Glutamatergic neuron (in vitro differentiated cells): ENCODE measurements at places on chromosomes 13 and 19.

DNA sequence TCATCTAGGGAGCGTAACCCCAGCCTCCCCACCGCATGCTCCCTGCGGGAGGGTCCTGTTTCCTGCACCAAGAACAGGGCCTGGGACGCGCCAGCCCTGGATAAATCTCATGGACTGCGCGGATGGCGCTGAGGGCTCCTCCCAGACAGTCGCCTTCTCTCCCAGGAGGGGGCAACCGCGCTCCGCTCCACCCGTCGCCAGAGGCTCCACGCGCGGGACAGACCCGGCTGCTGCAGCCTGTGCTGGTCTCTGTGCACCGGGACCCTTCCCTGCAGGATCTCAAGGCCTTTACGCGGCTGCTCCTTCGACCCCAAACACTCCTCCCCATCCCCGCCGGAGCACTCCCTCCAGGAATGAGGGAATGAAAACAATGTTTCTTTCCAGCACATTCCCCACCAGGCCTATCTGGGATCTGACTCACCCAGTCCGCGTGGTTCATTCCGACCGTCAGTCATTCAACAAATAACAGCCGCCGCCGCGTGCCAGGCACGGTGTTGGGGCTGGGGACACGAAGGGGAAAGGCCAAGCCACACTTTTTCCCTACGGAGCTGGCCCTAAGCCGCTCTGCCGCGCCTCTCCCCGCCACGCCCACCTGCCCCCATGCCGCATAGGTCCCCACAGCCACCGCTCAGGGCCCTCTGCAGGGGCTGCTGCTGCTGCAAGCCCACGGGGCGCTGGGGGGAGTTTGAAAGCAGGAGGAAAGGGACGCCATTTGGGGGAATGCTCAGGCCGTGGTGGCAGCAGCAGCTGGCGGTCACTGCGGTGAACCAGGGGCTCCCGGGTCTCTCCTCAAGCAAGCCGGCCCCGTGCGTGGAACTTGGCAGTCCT is 6.0 kb downstream of the PNMA8B start:
- peak; percentile 71 for DNase-seq

- DNase-seq, result no peak
Observed at GRCh38 chr13:44413095-44413494, 39.5 kb downstream of the SERP2 start.

GRCh38 chr19:14475251-14476073 is at the start of gene PTGER1:
Gene PTGER1 (minus strand): TSS chr19:14475354. CDS start chr19:14474320, 1,034 bp downstream.
- DNase-seq, result peak; percentile 54

GRCh38 chr13:75544681-75545330 is 4.8 kb upstream of the UCHL3 start:
- DNase-seq, result no peak

DNA sequence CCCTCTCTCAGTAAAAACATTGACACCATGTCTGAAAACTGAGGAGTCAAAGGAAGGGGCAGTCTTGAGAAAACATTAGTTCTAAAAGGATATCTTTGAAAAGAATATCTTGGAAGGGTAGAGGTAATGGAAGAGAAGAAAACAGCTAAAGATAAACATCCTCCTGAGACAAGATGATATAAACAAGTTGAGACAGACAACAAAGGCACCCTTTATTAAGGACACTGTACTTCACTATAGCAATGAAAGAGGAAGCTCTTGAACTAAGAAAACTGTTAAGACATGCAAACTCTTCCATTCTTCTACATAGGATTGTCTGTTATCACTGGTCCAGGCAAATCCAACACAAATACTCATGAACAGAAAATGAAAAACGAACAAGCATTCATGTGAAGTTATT is 46.3 kb downstream of the MTMR6 start:
- DNase-seq, result no peak

DNA sequence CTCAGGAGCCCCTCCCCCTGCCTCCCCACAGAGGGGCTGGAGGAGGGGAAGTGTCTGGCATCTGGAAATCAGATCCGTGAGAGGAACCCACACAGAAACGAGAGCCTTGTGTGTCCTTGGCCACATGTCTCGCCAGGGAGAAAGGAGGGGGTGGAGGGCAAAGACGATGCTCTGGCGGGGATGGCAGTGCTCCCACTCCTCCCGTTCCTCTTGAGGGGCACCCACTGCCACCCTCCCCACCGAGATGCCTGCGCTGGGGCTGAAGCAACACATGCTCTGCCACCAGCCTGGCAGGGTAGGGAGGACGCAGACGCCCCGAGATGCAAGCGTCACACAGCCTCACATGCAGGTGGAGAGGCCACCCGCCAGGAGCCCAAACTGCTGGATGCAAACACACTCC is 2.8 kb downstream of the ADGRL1 start:
- peak; percentile 36 for DNase-seq

- peak; percentile 97 for DNase-seq
Observed at GRCh38 chr19:55598719-55599467, 424 bp downstream of the FIZ1 start.

DNA sequence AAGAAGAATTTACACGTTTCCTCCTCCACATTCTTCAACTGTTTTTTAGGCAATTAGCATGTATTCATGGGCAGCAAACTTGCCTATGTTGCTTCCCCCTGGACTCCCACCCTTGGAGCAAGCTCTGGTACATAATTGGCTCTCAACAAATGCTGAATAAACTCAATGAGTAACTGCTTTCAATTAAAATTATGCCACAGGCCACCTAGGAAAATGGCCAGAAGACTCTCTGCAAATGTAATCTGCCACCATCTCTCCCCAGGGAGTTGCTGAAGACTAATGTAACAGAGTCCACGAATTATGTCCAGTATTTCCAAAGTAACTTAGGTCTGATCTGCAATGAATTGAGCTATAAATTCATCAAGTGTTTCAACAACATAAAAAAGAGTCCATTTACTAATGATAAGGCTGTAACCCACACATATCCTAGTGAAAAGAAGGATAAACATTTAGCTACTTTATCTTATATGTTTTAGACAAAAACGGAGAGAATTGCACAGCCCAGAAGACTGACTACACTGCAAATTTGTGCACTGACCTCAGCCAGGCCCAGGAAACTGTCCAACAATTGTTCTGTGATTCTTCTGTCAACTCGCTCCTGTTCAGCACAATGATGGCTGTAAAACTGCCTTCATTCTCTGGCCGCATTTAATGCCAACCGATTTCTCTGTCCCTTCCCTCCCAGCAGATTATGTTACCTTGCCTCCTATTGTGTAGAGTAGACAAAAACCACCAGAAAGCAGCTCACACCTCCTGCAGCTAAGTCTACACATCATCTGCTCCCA is 808.6 kb upstream of the ARGLU1 start:
- DNase-seq, result no peak

GRCh38 chr13:51862957-51863356 is 1.2 kb downstream of the CCDC70 start:
- no peak for DNase-seq

DNA sequence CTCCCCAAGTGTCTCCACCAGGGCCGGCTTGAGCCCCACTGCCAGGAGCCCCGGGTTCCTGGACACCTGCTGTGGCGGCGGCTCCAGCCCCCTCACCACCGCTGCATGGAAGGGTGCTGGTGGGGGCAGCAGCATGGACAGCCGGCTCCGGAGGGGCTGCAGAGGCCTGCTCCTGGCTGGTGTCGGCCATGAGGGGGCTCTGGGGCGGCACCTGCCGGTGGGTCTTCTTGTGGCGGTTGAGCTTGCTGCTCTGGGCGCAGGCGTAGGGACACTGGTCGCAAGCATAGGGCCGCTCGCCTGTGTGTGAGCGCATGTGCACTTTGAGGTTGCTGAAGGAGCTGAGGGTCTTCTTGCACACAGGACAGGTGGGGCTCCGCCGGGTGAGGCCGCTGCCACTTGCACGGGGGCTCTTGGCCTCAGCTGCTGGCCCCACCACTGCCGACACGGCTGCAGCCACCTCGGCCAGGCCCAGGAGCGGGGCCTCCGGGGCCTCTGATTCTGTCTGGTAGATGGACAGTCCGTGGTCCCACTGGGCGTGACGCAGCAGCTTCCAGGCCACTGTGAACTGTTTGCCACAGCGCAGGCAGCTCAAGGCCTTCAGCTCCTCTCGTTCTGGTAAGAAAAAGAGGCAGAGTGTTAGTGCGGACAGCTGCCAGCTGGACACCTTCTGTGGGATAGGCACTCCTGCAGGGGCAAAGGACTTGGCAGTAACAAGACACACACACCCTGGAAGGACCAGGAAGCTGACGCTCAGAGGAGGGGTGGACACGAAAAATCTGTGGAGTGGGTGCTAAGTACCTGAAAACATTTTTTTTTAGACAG is 4.1 kb downstream of the ZNF296 start:
- no peak for DNase-seq

DNA sequence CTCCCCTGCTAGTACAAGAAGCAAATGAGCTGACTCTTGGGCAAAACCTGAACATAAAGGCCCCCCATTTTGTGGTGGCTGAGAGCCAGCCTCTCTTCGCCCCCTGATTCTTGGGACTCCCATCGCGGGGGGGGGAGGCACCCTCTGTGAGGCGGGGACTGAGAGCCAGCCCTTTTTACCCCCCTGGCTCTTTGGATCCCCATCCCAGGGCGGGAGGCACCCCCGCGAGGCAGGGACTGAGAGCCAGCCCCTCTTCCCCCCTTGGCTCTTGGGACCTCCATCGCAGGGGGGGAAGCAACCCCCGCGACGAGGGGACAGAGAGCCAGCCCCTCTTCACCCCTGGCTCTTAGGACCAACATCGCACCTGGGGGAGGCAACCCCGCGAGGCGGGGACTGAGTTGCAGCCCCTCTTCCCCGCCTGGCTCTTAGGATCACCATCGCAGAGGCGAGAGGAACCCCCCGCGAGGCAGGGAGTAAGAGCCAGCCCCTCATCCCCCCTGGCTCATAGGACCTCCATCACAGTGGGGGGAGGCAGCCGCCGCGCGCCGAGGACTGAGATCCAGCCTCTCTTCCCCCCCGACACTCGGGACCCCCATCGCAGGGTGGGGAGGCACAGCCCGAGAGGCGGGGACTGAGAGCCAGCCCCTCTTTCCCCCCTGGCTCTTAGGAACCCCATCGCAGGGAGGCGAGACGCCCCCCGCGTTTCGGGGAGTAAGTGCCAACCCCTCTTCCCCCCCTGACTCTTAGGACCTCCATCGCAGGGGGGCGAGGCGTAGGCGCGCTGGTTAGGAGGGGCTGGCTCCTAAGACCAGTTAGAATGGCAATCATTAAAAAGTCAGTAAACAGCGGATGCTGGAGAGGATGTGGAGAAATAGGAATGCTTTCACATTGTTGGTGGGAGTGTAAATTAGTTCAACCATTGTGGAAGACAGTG is 2428.4 kb upstream of the PCDH20 start:
- no peak for DNase-seq

- DNase-seq, result no peak
Observed at GRCh38 chr13:101567841-101568240, 115.4 kb downstream of the ITGBL1 start.

- peak; percentile 87 for DNase-seq
Observed at GRCh38 chr19:932648-933552, 7.1 kb downstream of the ARID3A start.
